ENCODE measurements at places on chromosomes 16 and 17. TPM values are rescaled to one million over a fixed set of nuclear protein-coding genes. Genes with fewer than 3 reads are reported as not detected.

The PRRT2 gene
- 0.25 TPM for total RNA-seq

The GNAO1 gene
- not detected for total RNA-seq

The CRYBA1 gene
- total RNA-seq = not detected

The QPRT gene
- total RNA-seq = 0.81 TPM

The TMC7 gene
- total RNA-seq = 6.6 TPM

The NPB gene
- total RNA-seq = not detected

The OMG gene
- 6.0 TPM for total RNA-seq

The PPL gene
- 8.4 TPM for total RNA-seq

The SEPTIN1 gene
- total RNA-seq = not detected

The SCN4A gene
- under 0.01 TPM for total RNA-seq

The NAT9 gene
- 46.3 TPM for total RNA-seq

The EPX gene
- total RNA-seq = not detected

The ZNF207 gene
- total RNA-seq = 112 TPM

The SLFN12L gene
- 0.25 TPM for total RNA-seq

The MEIOB gene
- not detected for total RNA-seq

The EME1 gene
- 2.9 TPM for total RNA-seq

The SMIM22 gene
- not detected for total RNA-seq

The XPO6 gene
- total RNA-seq = 43.9 TPM

The MGAT5B gene
- 0.50 TPM for total RNA-seq

The KRTAP17-1 gene
- not detected for total RNA-seq

The PYY gene
- not detected for total RNA-seq

The HYDIN gene
- not detected for total RNA-seq

The CDR2L gene
- total RNA-seq = 17.1 TPM

The RND2 gene
- total RNA-seq = 0.19 TPM

The ASPA gene
- not detected for total RNA-seq

The GFOD2 gene
- total RNA-seq = 62.6 TPM

The SYCE1L gene
- total RNA-seq = 5.0 TPM

The MEOX1 gene
- total RNA-seq = 10.7 TPM

The USP10 gene
- total RNA-seq = 70.2 TPM

The IRX5 gene
- total RNA-seq = 0.16 TPM

The KRTAP4-3 gene
- not detected for total RNA-seq

The C17orf50 gene
- not detected for total RNA-seq

The TLCD1 gene
- 1.3 TPM for total RNA-seq

The TEX19 gene
- total RNA-seq = not detected

The MYO15A gene
- total RNA-seq = 0.44 TPM

The HEATR9 gene
- not detected for total RNA-seq

The TUFM gene
- total RNA-seq = 132 TPM

The ICAM2 gene
- total RNA-seq = 432 TPM

The MYOCD gene
- total RNA-seq = 2.2 TPM

The CDH8 gene
- total RNA-seq = under 0.01 TPM

The CD79B gene
- 1.1 TPM for total RNA-seq

The MRPS23 gene
- 29.4 TPM for total RNA-seq

The TPSG1 gene
- not detected for total RNA-seq

The ENO3 gene
- total RNA-seq = 1.6 TPM

The SDK2 gene
- total RNA-seq = not detected

The HASPIN gene
- total RNA-seq = 7.4 TPM

The HOXB5 gene
- total RNA-seq = 0.25 TPM

The HAS3 gene
- total RNA-seq = 13.5 TPM

The DRC7 gene
- total RNA-seq = not detected

The BRD7 gene
- total RNA-seq = 47.1 TPM

The EVI2B gene
- total RNA-seq = 0.16 TPM

The CACNA1G gene
- not detected for total RNA-seq

The TNFRSF13B gene
- not detected for total RNA-seq

The CD300H gene
- total RNA-seq = not detected

The PLLP gene
- total RNA-seq = 1.6 TPM

The KRT17 gene
- total RNA-seq = 1.2 TPM

Data from bladder microvascular endothelial cell (primary cell).